Effector memory CD4-positive, alpha-beta T cell (primary cell): ENCODE measurements at places on chromosomes 1 and 21.

DNA sequence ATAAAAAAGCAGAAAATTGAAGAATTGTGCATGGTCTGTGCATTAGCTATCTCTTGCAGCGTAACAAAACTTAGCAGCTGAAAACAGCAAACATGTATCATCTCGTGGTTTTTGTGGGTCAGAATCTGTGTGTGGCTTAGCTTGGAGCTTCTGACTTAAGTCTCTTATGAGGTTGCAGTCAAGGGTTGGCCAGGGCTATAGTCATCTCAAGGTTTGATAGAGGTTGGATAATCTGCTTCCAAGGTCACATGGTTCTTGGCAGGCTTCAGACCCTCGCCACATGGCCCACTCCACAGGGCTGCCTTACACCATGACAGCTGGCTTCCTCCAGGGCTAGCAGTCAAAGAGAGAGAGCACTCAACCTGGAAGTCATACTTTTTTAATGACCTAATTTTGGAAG is 35.9 kb downstream of the CNST start:
- no peak for DNase-seq

DNA sequence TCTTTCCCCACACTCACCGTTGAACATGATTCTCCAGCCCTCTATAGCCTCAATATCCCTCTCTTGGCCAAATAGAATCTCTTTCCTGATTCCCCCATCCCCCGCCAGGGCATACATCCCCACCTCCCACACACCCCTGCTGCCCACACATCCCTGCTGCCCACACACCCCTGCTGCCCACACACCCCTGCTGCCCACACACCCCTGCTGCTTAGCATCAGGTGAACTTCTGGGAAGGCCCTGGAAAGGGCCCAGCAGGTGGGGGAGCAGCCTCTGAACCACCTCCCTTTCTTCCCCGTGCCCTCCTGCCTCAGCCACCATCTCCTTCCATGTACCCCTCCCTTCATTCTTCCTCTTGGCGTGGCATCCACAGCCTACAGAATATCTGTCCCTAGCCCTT is 15.9 kb upstream of the IFNLR1 start:
- DNase-seq = no peak

GRCh38 chr1:3956527-3957170 is 56.6 kb upstream of the C1orf174 start:
- DNase-seq = no peak

DNA sequence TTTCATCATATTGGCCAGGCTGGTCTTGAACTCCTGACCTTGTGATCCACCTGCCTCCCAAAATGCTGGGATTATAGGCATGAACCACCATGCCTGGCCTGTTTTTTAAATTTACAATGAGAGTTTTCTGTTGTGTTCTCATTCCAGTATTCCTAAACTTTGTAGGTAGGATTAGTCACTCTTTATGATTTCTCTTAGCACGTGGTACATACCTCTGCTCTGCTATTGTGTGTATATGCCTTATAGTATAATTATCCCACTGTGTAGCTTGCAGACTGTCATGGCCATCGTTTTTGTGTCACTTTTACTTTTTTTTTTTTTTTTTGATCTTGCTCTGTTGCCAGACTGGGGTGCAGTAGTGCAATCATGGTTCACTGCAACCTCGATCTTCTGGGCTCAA is 14.5 kb downstream of the PATJ start:
- no peak for DNase-seq

- no peak for DNase-seq
These were observed 60.7 kb downstream of the ACBD3 start for GRCh38 chr1:226125831-226126230.

DNA sequence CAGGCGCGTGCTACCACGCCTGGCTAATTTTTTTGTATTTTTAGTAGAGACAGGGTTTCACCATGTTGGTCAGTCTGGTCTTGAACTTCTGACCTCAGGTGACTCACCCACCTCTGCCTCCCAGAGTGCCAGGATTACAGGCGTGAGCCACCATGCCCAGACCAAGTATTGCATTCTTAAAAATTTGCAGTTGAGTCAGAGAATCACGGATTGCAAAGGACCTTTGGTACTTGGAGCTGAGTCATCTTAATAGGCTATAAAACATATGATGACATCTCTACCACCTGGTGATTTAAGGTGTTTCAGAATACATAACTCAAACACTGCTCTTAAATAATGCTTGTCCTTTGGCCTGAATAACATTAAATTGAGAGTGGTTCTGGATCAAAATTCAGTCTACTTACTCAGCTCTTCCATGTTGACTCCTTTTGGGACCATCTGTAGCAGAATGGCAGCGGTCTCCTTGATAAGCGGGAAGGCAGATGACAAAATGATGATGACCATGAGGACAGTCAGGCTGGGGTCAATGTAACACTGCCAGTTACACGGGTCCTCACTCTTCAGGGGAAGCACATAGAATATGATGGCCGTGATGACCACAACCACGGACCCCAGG is 10.4 kb downstream of the SLC30A10 start:
- no peak for DNase-seq

- DNase-seq = no peak
These were observed 10.2 kb upstream of the GNB1 start for GRCh38 chr1:1900883-1901640.

DNA sequence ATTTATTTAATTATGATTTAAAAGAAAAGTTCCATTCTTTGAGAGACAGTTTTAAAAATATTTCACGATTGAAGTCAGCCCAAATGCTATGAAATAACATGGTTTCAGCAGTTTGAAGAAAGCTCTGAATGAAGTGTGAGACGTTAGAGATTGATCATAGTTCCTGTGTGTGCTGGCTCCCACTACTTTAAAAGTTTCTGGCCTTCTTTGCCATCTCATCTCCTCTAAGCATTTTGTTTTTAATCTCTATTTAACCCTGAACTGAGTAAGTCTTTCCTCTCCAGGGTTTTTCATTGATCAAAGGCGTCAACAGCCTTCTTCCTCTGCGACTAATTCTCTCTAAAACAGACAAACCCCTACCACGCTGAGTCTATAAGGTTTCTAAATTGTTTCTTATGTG is 225.3 kb upstream of the B3GALT2 start:
- no peak for DNase-seq
